MV-4-11 (cell line): ENCODE measurements at places on chromosomes 5 and 9.
A peak's percentile ranks its signal among the peaks of the same experiment; 100 is the strongest.

- no peak for DNase-seq
Measured at GRCh38 chr5:62692946-62693713, 114.5 kb downstream of the LRRC70 start.

- no peak for DNase-seq
Measured at GRCh38 chr5:5613261-5613990, 190.9 kb downstream of the ICE1 start.

- no peak for DNase-seq
Measured at GRCh38 chr5:129943936-129944335, 39.7 kb downstream of the CHSY3 start.

GRCh38 chr5:169850409-169850808 lies 129.9 kb downstream of the INSYN2B start:
- DNase-seq = no peak

DNA sequence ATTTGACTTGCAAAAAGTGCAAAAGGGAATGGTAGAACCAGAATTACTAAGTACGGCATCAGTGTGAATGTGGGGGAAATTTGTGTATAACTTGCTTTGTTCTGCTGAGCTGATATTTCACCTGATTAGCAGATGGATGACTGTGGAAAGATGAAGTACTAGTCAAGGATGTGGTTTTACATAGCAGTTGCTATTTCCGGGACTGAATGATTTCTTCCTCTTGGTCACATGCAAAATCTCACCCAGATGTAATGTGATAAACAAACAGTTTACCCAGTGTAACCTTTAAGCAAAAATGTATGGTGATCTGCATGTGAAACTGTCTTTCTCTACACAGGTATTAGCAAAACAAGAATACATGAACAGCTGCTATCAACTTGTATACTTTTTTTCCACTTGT lies 46.1 kb downstream of the DCP2 start:
- DNase-seq = no peak

DNA sequence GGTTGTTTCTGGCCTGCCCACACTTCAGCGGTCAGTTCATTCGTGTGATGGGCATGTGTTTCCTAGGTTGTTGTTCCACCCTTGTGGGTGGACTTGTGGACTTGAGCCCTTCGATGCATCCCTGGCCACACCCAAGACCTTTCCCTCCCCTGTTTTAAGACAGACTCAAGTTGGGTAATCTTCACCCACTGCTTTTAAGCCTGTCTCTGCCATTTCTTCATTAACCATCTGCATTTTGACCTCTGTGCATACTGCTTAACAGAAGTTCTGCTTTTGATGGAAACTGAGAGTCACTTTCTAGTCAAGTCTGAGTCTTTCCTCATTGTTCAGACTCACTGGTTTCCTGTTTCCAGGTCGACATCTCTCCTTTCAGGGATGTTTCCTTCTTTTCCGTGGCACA lies 233.7 kb downstream of the ARHGEF28 start:
- DNase-seq = peak; percentile 99

- no peak for DNase-seq
Measured at GRCh38 chr5:79568632-79569190, 43.5 kb upstream of the TENT2 start.

DNA sequence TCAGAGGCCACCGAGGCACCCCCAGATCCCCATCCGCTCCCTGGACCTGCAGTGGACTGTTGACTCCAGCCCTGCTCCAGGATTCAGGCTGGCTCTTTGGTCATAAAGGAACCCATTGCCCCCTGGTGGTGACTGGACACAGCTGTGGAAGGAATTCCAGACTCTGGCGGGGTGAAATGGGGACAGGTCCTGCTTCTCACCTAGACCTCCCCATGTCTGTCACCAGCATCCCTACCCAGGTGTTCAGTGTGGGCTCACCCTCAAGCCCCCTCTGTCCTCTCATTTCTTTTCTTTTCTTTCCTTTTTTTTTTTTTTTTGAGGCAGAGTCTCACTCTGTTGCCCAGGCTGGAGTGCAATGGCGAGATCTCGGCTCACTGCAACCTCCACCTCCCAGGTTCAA lies 25.5 kb upstream of the STXBP1 start:
- peak; percentile 44 for DNase-seq

- DNase-seq = peak; percentile 29
Measured at GRCh38 chr5:143066556-143067281, 296.5 kb downstream of the ARHGAP26 start.

DNA sequence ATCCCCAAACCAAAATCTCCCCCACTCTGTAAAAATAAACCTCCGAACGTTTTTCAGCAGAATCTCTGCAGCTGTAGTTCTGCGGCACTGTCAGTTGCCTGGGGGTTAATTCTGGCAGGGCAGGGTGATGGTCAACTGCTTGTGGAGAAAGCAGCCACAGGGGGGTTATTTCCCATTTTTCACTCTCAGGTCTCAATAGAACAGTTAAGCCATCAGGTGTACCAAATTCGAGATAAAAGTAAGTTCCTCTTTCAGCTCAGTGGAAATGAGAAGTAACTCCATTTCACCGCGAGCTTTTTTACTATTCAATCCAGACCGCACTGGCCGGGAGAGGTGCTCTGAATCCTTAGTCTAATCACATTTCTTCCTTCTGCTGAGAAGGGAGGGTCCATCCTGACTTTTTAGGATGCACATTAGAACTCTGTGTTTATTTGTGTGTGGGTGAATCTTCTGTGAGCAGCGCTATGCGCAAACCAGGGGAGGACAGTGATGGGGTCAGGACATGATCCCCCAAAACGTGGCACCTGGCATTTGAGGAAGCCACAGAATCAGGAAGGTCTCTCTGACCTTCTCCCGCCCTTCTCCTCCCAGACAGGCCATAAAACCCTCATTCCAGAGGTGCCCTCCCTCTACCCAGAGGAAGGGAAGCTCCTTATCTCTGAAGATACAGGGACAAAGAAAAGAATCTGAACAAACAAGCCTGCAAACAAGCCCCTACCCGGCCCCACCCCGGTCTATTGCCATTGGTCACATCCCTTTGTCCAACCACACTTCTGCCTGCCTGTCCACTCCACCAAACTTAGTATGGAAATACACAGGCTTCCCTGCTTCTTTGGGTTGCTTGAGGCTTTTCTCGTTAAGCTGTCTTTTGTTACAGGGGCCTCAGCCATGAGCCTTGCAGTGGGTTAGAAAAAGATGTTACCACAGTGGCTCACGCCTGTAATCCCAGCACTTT lies 229.0 kb downstream of the ROR2 start:
- DNase-seq = peak; percentile 72
